ENCODE measurements at places on chromosomes 3 and 15.

GRCh38 chr3:28150465-28151206, 90.8 kb upstream of the CMC1 start:
- no peak for DNase-seq

- DNase-seq, result no peak
Observed at GRCh38 chr3:149339931-149340309, 6.5 kb upstream of the TM4SF18 start.

- DNase-seq, result no peak
Observed at GRCh38 chr3:195559723-195560409, 16.7 kb upstream of the PPP1R2 start.

DNA sequence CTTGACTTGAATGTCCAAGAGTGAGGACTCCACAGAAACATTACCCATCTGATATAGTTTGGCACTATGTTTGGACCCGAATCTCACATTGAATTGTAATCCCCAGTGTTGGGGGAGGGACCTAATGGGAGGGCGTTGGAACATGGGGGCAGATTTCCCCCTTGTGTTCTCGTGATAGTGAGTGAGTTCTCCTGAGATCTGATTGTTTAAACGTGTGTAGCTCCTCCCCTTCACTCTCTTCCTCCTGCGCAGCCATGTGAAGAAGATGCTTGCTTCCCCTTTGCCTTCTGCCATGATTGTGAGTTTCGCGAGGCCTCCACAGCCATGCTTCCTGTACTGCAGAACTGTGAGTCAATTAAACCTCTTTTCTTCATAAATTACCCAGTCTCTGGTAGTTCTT, 273.9 kb upstream of the TBC1D5 start:
- DNase-seq, result no peak

- no peak for DNase-seq
Observed at GRCh38 chr3:8581806-8582445, 62.7 kb downstream of the SSUH2 start.

DNA sequence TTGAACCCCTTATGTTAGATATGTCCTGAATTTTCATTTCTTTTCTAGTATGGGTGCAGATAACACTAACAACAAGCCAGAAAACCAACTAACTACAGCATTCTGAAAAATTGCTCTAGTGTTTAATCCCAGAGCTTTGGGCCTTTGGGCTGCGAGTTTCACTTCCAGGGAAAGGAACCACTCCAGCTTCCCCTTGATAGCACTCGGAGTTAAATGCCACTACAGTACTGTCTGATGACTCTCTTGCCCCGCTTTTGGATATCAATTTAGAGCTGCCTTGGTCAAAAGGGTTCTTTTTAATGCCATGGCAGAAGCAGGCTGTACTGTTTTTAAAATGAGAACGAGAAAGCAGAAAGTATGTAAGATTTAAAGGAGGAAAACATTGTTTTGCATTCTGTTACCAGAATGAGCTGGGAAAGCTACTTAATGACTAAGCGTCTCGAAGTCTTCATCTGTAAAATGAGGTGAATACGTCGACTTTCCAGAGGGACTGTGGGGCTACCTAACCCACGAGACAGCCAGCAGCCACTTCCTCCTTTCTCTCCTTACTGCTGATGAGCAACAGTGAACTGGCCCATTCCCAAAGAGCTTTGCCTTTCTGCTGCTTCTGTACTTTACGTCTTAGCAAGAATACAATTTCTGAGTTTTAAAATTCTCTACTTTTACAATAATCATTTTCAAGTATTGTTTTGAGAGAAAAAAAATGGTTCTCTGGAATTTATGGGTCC, 299.3 kb upstream of the LYSMD4 start:
- DNase-seq, result no peak
